ENCODE measurements at places on chromosomes 7 and 10.
A peak's percentile ranks its signal among the peaks of the same experiment; 100 is the strongest.

DNA sequence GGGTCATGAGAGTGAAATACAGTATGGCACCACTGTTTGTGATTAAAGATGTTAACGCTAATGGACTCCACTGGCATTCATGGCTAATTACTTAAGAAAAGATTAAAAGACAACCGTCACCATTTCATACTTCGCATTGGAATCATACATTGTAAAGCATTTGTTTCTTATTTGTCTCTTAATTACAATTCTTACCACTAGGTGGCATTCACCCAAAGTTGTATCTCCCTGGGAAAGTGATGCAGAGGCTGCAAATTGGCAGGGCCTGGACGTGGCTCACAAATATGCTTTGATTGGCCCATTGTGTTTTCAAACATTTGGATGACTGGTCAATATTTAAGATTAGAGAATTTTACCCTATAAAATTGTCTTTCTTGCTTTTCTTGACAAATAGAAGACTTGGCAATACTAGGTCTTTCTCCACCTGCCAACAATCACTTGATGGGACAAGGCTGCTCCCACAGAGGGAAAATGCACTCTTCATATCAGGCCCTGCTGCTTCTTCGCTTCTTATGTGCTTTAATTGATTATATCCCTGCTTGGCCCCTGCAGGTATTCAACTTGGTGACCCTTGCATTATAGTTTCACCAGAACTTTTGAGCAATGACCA, 72.1 kb upstream of the STARD3NL start:
- DNase-seq = no peak

- peak; percentile 30 for DNase-seq
Measured at GRCh38 chr7:23696916-23697441, 13.0 kb upstream of the STK31 start.

DNA sequence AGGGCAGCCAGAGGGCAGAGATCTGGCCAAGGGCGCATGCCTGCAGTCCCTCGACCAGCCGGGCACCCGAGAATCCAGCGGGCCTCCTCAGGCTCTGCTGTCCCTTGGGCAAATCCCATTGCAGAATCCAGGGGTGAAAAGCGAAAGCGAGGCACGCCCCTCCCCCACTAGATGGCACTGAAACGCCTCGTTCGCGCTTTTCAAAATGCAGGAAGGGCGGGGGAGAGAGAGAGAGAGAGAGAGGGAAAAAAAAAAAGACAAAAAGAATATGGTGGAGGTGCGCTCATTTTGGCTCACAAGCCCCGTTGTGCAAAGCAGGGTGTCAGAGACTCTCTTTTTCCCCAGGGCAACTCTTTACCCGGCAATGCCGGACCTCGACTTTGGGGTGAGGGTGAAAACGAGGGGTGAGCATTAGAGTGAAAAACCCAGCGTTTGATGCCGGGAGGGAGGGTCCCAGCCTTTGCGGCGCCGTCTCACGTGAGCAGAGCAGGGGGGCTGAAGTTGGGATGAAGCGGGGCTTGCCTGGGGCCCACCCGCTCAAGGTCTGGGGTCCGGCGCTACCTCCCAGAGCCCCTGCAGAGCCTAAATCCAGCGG, 2.5 kb upstream of the TMEM178B start:
- no peak for DNase-seq

DNA sequence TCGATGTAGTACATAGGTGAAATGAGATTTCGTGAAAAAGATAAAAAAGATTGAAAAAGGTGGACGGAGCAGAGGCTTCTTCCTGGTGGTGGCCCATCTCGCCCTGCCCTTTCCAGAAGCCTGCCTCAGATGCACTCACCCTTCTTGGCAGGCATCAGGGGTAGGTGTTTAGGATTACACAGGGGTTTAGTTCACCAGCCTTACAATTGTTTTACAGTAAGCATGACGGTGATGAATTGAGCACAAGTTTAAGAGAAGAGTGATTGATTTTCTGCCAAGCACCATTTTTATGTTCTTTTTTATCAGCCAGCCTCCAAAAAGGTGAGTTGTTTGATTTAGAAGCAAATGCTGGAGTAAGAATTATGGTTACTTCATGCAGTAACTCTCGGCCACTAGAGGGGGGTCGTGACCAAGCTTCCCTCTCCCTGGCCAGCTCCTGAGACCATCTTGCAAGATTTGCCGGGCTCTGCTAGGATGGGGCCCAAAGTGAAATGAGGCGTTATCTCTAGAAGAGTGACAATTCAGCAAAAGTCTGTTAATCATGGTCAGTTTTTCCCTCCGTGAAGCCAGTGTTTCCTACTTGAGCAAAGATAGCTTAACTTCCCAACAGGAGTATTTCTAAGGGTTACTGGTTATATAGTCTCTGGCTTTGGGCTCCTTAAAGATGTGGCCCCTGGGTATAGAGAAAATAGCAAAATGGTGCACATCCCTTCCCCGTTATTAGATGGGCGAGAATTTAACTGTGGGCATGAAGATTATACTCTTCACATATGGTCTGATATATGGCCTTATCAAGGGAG, 228.8 kb downstream of the BMPER start:
- no peak for DNase-seq

DNA sequence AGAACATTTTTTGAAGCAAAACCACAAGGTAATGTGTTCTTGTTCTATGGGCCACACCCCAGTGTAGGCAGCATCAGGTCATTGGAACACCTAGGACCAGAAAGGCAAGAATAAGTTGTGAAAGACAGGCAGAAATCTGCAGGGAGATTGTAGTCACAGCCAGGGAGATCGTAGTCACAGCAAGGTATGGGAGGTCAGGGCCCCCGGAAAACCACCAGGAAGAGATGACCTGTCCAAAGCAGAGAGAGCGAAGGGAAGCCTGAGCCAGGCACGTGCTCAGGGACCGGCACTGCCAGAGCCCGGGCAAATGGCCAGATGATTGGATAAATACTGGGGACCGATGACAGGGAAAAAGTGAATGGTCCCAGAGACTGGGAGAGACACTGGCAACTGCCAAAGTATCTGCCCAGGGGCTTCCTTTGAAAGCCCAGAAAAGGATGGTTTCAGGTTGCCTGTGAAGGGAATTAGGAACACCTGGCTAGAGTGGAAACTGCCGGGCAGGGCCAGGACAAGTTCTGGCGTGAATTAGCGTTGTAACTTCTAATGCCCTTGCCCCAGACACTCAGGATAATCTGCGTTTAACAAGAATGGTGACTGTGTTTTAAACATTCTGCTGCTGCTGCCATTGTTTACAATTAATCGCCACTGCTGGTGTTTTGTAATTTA, 3.9 kb upstream of the NOBOX start:
- DNase-seq = no peak

DNA sequence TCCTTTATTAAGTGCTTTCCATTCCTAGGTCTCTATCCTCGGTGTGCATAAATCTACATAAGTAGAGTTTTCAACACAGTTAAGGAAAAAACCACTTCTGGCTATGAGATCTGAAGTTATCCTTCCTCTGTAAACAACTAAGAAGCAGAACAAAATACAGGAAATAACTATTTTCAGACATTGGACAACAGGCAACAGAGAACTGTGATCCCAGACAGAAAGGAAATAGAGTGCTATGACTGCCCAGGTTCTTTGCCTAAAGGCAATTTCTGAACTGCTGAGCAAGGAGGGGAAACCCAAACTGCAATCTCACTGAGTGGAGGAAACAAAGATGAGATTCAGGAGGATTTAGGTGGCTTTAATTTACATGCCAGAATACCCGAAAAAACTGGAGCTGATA, 285.4 kb downstream of the SNX13 start:
- no peak for DNase-seq

DNA sequence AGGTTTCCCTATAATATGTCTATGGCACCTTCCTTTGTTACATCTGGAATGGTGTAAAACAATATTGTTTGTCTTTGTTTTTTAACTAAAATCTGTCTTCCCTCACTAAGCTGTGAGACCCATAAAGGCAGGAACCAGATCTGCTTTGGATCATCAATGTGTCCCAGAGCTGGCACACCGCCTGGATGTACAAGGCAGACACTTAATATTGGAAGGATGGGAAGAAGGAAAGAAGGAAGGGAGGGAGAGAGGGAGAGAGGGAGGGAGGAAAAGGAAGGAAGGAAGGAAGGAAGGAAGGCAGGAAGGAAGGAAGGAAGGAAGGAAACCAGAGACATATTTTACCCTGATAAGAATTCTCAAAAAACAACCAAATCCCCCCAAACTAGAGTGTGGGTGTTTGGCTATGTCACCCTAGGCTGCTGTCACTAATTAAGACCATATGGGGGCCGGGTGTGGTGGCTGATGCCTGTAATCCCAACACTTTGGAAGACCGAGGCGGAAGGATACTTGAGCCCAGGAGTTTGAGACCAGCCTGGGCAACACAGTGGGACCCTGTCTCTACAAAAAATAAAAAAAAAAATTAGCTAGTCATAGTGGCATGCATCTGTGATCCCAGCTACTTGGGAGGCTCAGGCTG, 59.6 kb downstream of the SH3PXD2A start:
- DNase-seq = no peak

DNA sequence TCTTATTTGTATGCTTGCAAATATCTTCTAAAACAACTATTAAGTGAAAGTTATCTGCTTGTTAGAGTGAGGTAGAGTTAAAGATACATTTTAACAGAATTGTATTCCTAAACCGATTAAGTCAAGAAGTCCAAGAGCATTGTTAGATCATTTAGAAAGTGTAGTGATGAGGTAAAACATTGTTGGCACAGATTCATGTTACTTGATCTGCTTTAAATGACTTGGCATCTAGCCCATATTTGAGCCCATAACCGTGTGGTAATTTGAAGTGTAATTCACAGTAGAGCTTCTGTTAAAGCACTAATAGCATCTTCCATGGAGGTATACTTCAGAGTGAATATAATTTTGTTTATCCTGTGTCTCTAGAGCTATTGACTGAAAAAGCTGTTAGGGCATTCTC, 62.1 kb downstream of the PTEN start:
- DNase-seq = no peak

- no peak for DNase-seq
Measured at GRCh38 chr10:11449761-11450160, 161.7 kb downstream of the USP6NL start.

DNA sequence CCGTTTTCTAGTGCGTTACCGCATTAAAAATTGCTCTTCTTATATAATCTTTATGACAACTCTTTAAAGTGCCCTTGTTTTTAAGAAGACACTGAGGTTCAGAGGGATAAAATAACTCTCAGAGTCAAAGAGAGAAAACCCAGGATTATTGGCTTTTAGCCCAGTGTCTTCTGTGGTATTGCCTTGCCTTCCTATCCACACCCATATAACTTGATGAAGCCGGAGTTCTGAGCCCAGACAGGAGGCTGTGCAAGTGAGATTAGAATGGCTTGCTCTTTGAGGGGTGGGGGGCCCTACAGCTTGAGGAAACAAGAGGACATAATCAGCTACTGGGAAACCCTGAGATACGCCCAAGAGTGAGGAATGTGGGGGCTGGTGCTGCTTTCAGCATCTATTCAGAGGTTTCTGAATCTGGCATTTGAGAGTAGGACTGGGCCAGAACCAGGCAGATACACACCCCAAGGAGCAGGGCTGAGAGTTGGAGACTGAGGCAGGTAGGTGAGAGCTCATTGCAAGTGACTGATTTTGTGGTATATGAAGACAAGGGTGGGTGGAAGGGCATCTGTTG, 2.3 kb downstream of the PRXL2A start:
- no peak for DNase-seq

DNA sequence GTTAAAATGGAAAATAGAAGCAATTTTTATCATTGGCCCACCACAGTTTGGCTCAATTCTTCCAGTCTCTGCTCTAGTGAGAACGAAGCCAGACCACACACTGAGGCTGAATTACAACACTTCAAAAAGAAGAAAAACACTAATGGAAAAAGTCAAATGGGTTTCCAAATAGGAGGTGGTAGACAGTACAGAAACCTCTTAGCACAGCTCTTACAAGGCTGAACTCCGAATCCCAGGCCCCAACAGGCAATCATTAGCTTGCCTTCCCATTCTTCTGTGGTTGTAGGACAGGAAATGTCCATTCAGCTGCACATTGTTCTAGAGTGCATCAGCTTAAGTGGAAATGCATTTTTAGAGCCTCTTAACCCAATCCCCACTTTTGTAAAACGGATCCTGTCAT, 115.1 kb upstream of the MEOX2 start:
- no peak for DNase-seq

DNA sequence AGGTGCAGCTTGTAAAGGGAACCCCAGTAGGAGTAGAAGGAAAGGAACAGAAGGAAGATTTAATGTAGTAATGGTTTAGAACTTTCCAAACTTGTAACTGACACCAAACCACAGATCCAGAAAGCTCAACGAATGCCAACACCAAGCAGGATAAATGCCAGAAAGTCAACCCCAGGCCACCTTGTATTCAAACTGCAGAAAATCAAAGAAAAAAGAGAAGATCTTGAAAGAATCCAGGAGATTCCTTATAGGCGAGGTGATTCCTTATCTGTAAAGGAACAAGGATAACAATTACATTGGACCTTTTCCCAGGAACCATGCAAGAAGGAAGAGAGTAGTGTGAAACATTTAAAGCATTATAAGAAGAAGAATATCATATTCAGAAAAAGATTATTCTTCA, 93.6 kb downstream of the NKX6-2 start:
- DNase-seq = no peak

- no peak for DNase-seq
Measured at GRCh38 chr7:1758028-1758858, 88.2 kb downstream of the ELFN1 start.

DNA sequence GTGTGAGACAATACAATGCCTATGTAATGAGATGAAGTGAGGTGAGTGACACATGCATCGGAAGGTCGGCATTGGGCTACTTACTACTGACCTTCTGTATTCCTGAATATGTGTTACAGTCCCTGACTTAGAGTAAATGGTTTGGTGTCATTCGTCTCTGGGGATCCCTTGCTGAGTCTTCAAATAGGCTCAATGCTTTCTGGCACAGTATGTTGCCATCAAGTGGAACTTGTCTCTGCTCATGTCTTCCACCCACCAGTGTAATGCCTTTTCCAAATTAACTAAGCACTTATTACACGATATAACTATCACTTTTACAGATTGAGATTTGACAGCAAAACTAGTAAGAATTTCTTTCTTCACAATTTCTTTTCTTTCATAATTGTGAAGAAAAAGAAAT, 10.9 kb downstream of the CUL2 start:
- DNase-seq = no peak

DNA sequence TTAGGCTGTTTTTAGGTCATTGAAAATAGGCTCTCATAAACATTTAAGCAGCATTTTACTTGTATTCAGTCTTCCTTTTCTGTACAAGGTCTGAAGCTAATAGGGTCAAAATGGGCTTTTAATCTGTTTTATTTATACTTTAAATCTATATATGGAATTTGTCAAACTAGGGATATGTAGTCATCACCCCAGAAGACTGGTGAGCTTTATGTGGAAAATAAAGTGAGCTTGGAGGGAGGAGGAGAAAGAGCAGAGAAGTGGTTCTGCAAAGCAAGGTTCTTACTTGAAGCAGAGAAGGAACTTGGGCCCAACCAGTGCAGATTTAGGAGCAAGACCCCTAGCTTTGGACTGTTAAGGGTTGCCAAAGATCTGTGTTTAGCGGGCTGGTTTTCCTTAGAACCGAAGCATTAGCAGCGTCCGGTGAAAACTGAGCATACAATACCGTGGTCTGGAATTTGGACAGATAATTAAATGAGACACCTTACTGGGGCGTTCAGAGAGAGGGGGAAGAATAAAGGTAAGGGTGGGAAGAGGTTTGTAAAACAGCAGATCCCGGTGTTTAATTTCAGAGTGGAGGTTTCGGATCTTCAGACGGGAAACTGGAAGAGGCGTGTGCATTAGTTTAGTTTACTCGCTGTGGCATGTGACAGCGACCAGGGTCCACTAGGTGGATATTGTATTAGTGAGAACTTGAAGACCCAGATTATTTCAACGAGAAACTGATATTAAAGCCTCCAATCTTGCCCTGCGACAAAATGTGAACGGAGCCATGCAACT, 2.4 kb downstream of the BAMBI start:
- DNase-seq = no peak

- no peak for DNase-seq
Measured at GRCh38 chr7:138505361-138505873, 45.4 kb downstream of the TRIM24 start.

GRCh38 chr7:772392-772791, 45.3 kb upstream of the PRKAR1B start:
- no peak for DNase-seq
